Activated T-cell treated with anti-CD3 and anti-CD28 coated beads for 4 hours (primary cell): ENCODE measurements at places on chromosomes 13 and 19.

DNA sequence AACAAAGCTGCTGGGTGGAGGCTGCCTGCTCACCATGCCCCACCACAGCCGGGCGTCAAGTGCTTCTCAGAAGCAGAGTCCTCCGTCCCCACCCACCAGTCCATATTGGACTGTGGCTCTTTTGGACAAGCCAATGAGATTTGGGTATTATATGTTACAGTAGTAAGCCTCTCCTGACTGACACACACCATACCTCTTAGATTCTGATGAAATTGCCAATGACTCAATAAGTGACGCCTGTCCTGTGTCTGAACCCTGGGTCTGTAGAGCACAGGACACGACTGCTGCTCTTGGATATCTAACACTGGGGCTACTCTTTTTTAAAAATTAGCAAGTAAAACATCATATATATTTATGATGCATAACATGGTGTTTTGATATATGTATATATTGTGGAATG, 44.8 kb upstream of the UBAC2 start:
- DNase-seq, result no peak

DNA sequence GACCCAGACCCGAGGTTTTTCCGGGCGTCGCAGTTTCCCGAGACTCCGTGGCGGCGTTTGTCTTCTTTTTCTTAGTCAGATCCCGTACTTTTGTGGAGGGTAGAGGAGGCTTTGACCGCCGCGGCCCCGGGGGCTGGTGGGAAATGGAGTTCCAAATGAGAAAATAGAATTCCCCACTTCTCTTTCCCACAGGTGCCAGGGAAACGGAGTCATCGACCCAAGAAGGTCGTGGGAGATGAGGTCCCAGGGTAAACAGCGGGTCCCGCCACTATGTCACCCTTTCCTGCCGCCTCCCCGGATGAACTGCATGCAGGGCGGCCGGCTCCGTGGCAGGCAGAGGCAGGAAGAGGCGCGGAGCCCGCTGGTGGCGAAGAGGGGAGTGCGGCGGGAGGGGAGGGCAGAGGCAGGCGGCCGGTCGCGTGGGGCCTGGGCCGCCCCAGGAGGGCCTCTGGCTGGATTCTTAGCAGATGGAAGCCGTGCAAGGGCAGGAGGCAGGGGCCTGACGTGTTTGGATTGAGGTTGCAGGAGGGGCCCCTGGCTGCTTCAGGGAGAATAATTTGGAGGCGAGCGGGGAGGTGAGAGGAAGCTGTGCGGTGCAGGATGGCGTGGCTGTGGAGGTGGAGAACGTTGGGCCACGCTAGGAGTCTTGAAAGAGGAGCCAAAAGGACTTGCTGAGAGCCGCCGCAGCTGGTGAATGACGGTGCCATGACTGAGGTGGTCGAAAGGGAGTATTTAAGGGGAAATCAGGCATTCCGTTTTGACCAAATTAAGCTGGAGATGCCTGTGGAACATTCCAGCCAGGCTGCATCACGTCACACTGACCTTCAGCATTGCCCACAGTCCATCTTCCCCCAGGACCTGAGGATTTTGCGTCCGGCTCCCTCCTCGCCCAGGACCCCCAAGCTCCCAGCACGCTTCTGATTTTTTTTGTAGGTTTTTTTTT, 11.7 kb downstream of the CYTH2 start:
- DNase-seq, result no peak

DNA sequence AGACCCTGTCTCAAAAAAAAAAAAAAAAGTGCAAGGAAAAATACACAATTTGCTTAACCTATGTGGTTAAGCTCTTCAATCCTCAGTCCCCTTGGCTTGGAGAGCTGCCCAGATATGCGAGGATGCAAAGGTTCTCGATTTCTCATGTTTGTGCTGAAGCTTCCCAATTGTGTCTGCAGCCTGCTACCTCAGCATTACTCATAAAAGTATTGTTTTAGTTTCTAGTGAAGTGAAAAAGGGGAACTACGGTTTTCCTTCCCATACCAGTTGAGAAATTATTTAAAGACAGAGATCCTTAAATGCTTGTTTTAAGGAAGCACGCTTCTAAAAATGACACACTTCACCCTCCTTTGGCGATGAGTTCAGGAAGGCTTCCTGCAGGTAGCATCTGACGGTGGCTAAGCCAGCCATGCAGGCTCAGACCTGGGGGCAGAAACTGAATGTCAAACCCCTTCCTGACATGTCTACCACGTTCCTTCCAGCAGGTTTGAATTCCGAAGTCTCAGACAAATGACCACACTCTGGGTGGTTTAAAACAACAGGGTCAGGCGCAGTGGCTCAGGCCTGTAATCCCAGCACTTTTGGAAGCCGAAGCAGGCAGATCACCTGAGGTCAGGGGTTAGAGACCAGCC, 47.9 kb downstream of the RUBCNL start:
- no peak for DNase-seq

DNA sequence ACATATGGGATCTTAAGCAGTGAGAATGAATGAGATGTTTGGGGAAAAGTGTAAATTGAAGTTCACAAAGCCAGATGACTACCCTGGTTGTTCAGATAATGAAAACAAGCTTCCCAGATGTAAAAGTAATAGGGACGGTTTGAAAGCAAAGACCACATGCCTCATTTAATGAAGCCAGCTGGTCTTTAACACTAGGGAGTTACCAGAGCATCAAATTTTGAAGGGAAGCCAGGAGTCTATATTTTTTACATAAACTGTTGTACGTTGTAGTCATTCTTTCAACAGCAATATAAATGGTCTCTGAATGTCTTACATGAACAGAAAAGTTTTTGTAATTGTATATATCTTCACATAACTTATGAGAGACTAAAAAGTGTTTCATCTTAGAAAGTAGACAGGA, 2604.5 kb upstream of the PCDH20 start:
- no peak for DNase-seq

- no peak for DNase-seq
Observed at GRCh38 chr19:23943411-23943810, 28.7 kb downstream of the ZNF726 start.

DNA sequence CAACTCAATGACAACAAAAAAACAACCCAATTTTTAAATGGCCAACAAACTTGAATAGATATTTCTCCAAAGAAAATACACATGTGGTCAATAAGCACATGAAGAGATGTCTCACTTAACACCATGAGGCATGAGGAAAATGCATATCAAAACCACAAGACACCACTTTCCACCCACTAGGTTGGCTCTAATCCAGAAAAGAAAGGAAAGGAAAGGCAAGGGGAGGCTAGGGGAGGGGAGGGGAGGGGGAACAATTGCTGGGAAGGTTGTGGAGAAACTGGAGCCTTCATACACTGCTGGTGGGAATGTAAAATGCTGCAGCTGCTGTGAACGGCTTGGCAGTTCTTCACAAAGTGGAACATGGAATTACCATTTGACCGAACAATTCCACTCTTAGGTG, 854.3 kb downstream of the UQCRFS1 start:
- DNase-seq, result no peak

DNA sequence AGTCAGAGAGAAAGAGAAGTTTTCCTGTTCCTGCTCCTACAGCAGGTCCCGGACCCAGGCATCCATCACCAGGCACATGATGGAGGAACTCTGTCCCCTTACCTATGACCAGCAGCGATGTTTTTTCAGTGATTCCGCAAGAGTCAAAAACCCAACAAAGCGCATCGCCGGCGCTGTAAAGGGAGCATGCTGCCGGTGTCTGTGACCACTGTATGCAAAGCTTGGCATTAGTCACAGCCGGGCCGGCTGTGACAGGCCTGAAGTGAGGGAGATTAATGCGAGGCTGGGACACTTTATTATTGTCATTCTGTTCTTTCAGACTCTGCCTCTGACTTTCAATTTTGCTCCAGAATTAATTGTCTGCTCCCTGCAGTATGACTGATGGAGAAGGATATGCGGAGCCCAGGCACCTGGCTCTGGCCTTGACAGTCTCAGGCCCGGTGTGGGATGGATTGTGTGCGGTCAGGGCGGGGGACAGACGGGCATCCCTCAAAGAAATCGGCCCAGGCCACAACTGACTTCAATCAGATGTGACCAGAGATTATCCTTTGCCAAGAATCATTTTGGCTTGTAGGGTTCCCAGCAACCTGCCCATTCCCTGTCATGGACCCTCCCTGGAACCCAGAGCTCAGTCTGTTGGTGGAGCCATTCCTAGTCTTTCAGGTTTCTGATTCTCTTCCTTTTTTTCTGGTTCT, 462.0 kb upstream of the ZNF507 start:
- no peak for DNase-seq

GRCh38 chr13:41557719-41558118, 100.4 kb downstream of the RGCC start:
- no peak for DNase-seq

- no peak for DNase-seq
Observed at GRCh38 chr13:31101472-31102170, 60.1 kb downstream of the HSPH1 start.

- peak; percentile 22 for DNase-seq
Observed at GRCh38 chr19:51514866-51515481, 13.4 kb upstream of the SIGLEC12 start.

- DNase-seq, result no peak
Observed at GRCh38 chr19:35144600-35145436, 1.8 kb downstream of the FXYD7 start.

GRCh38 chr13:94660695-94661326, 51.5 kb downstream of the SOX21 start:
- DNase-seq, result no peak

DNA sequence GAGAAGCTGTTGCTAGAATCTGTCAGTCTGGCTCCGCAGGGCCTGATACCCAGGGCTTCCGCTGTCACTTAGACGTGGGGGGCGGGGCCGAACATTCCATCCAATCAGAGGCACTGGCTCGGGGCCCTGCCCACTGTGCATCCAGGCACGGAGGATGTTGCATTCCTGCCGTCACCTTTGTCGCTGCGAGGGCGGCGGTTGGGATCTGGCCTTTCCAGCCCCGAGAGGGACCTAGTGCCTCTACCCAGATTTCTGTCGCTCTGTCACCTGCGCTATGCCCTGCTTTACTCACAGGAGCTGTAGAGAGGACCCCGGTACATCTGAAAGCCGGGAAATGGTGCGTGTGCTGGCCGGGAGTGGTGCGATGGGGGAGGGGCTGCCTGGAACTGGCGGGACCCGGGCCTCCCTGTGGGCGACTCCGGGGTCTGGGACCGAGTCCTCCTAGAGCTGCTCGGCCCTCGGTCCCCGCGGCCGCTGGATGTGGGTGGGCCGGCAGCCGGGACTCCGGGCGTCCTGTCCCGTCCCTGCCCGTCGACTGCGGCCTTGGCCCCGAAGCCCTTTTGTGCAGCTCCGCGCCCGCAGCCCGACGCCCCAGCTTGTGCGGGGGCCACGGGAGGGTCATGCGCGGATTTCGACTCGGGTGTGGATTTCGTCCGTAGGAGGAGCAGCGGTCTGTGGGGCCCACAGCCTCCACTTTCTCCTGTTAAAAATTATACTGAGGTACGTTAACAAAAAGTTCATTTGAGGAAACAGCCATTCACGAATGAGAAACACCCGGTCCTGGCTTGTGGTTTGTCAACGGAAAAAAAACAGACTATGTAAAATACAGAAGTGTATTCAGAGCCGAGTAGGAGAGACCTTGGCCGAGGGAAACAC, at the start of gene ZNF439:
Gene ZNF439, plus strand, starts transcription at position 133 of the 876 bp plus-strand sequence. Its CDS starts 142 bp downstream, at position 275.
- peak; percentile 83 for DNase-seq

- DNase-seq, result no peak
Observed at GRCh38 chr13:47845981-47846380, 155.1 kb downstream of the SUCLA2 start.

DNA sequence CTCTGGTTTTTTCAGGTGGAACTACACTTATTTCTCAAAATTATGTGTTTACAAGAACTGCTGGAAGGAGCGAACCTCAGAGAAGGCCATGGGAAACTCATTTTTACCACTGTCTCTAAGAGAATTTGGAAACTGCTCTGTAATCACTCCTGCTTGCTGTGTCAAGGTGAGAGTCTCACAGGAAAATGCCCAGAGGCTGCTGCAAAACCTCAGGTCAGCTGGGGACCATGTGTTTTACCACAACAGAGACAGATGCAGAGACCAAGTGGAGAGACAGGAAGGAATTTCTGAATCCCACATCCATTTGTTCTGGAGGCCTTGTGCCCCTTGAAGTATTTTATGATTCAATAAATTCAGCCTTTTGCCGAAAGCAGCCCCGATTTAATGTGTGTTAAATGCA, 743.8 kb upstream of the SLC10A2 start:
- no peak for DNase-seq

DNA sequence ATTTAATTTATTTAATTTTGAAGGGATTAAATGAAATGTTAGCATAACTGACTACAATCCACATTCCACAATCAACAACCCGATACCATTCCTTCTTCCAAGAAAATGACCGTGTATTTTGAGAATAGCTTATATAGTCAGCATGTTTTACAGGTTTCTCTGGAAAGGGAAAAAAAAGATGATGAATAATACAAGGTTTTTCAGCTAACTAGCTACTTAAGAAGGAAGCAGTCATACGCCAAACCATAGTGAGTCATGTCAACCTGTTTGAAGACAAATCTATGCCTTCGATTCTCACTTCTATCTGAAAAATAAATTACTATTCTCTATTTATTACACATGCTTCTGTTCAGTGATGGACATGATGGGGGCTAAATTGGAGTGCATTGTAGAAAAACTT, 258.6 kb downstream of the EFNB2 start:
- no peak for DNase-seq

GRCh38 chr13:89490661-89491060, 1819.5 kb downstream of the SLITRK5 start:
- DNase-seq, result no peak

GRCh38 chr13:91904005-91904404, 505.6 kb downstream of the GPC5 start:
- no peak for DNase-seq

- peak; percentile 38 for DNase-seq
Observed at GRCh38 chr13:73765651-73766384, 368.4 kb downstream of the KLF12 start.

- DNase-seq, result peak; percentile 45
Observed at GRCh38 chr13:48731957-48732569, 78.3 kb downstream of the CYSLTR2 start.

- DNase-seq, result no peak
Observed at GRCh38 chr13:112322557-112322956, 53.6 kb upstream of the SPACA7 start.

DNA sequence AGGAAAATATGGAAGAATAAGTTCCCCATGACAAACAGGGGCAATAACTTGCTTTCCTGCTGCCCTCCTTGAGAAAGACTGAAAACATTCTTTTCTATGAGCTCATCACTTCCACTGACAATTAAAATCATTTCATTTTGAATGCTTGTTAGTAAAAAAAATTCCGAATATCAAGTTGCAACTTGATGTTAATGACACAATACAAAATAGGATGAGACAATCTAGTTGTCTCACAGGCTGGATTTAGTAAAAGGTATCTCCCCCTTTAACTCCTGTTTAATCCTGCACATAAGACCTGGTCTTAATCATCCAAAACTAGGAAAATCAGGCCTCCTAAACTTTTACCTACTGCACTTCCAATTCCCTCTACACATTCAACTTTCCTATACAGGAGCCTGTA, 24.7 kb downstream of the IRS2 start:
- DNase-seq, result no peak
